Muscle of leg (tissue), 16 donors: ENCODE measurements at places on chromosomes 7 and 10. TPM values are rescaled to one million over a fixed set of nuclear protein-coding genes. Genes with fewer than 3 reads are reported as not detected.

DNA sequence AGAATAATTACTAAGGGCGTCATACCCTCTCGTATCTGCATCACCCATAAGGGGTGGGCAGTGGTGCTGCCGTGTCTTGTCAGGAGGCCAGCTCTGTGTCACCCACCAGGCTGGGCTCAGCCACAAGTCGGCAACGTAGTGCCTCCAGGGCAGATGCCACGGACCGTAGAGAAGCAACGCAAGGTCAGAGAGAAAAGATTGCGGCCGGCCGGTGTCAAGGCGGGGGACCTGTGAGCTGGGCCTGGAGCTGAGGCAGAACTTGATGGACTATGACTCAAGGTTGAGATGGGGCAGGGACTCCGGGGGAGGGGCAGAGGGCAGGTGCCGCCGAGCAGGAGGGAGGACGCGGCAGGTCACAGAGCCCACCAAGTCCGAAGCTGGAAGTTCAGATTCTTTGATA lies 29.5 kb downstream of the FOXK1 start:
- no peaks in the 10 kb centered on the region for H3K27me3 ChIP-seq
- no peak overlapping the region for H3K27ac ChIP-seq
- peaks cover 18% of the 10 kb centered on the region for H3K4me1 ChIP-seq
- no peak for DNase-seq
- H3K36me3 ChIP-seq, result peaks cover 13% of the 10 kb centered on the region
- no peak overlapping the region for H3K4me3 ChIP-seq

NOS3 gene
- 4.9 TPM for total RNA-seq

DNA sequence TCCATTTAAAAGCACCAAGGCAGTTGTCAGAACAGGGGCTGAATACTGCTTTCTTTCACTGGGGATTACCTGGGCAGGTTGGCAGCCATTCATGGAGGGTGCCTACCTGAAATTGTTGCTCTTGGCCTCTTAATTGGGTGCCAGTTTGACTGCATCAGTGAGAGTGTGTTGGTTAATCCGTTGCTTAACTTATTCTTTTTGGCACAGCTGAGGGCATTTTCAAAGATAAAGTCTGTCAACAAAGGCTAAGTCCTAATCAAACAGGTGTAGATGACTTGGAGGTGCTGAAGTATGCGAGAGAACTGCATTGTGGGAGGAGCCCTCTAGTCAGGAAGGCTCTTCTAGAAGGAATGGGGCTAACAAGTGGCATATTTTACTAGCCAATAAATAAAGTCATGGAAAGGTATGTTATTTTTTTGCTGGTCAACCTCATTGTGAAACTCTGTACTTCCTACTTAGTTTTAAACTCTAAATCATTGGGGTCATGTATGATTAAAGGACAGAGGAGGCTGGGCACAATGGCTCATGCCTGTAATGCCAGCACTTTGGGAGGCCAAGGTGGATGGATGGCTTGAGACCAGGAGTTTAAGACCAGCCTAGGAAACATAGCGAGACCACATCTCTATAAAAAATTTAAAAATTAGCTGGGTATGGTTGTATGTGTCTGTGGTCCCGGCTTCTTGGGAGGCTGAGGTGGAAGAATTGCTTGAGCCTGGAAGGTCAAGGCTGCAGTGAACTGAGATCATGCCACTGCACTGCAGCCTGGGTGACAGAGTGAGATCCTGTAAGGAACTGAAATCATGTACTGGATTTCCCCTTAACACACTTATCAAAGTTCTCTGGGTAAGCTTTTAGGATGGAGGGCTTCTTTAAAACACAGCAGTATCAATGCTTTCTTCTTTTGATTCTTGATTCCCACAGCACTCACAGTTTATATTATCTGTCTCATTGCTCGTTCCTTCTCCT lies 134.1 kb downstream of the LRMDA start:
- H3K27ac ChIP-seq, result no peak overlapping the region
- H3K27me3 ChIP-seq, result no peaks in the 10 kb centered on the region
- no peaks in the 10 kb centered on the region for H3K36me3 ChIP-seq
- no peak overlapping the region for H3K4me3 ChIP-seq

LRMDA gene
- total RNA-seq, result 7.9 TPM

GRCh38 chr7:101402081-101402779 lies 39.6 kb downstream of the COL26A1 start:
- no peak overlapping the region for H3K27ac ChIP-seq
- DNase-seq, result peak; percentile 11
- no peaks in the 10 kb centered on the region for H3K36me3 ChIP-seq
- no peak overlapping the region for H3K4me3 ChIP-seq

GRCh38 chr7:86600506-86601290 lies 43.0 kb upstream of the GRM3 start:
- no peak overlapping the region for H3K4me3 ChIP-seq
- H3K36me3 ChIP-seq, result no peaks in the 10 kb centered on the region
- no peaks in the 10 kb centered on the region for H3K27me3 ChIP-seq

DNA sequence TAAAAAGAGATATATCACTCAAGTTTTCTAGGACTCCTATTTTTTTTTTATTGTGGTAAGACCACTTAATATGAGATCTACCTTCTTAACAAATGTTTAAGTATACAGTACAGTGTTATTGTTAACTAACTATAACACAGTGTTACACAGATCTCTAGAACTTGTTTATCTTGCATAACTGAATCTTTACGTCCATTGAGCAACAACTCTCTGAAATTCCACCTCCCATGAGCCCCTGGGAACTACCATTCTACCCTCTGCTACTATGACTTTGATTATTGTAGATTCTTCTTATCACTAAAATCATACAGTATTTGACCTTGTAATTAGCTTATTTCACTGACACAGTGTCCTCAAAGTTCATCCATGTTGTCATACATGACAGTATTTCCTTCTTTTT lies 22.5 kb upstream of the REEP3 start:
- no peak for DNase-seq
- H3K27me3 ChIP-seq, result no peaks in the 10 kb centered on the region
- peaks cover 1% of the 10 kb centered on the region for H3K4me1 ChIP-seq
- H3K27ac ChIP-seq, result no peak overlapping the region
- H3K36me3 ChIP-seq, result peaks cover 2% of the 10 kb centered on the region
- no peak overlapping the region for H3K4me3 ChIP-seq

ZNF804B gene
- under 0.01 TPM for total RNA-seq

- no peak for DNase-seq
- no peak overlapping the region for H3K27ac ChIP-seq
- no peaks in the 10 kb centered on the region for H3K36me3 ChIP-seq
- H3K4me3 ChIP-seq, result no peak overlapping the region
- peaks cover 2% of the 10 kb centered on the region for H3K27me3 ChIP-seq
- no peaks in the 10 kb centered on the region for H3K4me1 ChIP-seq
Measured at GRCh38 chr7:36747280-36748016, 23.2 kb upstream of the AOAH start.

DNA sequence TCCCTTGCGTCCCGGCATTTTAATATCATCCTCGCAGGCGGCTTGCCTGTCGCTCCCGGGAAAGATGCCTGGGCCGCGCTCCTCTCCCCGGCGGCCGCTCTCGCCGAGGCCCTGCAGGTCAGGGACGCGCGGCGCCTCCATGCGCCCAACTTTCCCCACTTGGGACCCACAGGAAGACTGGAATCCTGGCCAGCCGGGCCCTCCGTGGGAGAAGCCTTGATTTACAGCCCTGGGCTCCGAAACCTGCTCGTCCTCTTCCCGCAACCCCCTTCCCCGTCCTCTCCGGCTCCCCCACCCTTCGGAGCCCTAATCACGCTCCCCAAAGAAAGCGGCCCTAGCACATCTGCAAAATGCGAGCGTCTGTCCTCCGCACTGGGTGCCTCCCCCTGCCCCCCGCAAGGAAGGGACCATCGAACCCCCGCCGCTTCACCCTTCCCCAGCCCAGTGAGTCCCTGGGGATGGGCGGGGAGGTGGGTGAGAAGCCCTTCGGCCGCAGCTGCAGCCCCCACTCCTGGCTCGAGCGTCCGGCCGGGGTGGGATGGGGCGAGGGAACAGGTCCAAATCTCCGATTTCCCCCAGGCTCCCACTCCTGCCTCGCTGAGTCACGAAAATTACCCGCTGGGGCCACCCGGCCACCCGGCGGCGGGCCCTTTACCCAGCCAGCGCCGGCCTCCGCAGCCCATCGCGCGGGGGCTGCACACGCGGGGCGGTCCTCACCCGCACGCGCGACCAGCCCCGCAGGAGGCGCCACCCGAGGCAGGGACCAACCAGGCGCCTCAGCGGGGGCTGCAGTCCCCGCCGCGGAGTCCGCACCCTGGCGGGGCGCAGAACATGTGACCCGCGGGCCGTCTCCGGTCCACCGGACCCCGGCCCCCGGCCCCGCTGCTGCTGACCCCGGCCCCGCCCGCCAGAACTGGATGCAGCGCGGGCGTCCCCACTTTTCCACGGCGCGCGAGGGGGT lies 695 bp downstream of the HSPA12A start:
- peak; percentile 32 for DNase-seq
- H3K27me3 ChIP-seq, result peaks cover 41% of the 10 kb centered on the region
- H3K27ac ChIP-seq, result no peak overlapping the region
- no peaks in the 10 kb centered on the region for H3K36me3 ChIP-seq

DNA sequence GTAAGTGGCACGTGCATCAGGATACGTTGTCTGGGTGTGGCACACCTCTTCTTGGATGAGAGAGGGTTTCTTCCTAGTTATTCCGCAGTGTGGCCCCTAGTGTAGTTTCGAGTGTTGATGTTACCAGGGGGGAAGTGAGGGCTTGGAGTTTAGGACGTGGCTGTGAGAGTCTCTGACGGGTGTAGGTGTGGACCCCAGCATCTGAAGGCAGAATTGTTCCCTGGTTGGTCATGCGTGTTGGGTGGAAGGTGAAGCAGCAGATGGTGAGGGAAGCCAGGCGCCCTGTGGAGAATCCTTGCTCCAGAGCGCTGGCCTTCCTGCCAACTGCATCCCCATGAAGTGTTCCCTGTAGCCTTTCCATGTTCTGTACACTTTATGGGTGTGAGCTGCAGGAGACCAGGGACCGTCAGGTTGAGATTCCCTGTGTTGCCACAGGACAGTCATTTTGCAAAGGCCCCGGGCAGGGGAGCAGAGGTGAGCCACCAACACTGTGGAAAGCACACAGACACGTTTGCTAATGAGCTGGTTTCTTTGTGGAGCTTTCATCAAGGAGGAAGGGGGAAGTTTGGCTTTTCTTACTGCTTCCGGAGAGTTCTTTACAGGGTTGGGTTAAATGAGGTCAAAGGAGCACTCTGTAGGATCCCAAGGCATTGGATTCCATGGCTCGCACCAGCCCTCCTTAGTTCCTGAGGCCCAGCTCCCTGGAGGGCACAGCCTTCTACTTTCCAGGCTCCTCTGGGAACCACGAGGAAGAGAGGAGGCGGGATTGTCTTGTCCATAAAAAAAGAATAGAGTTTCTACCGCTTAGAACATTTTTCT lies 32.0 kb downstream of the TSPAN14 start:
- H3K4me1 ChIP-seq, result peaks cover 30% of the 10 kb centered on the region
- H3K4me3 ChIP-seq, result no peak overlapping the region
- H3K27ac ChIP-seq, result no peak overlapping the region
- no peaks in the 10 kb centered on the region for H3K27me3 ChIP-seq
- H3K36me3 ChIP-seq, result peaks cover 27% of the 10 kb centered on the region
- no peak for DNase-seq

TWNK gene
- 5.9 TPM for total RNA-seq

- no peaks in the 10 kb centered on the region for H3K27me3 ChIP-seq
- no peaks in the 10 kb centered on the region for H3K36me3 ChIP-seq
- H3K27ac ChIP-seq, result no peak overlapping the region
- H3K4me1 ChIP-seq, result no peaks in the 10 kb centered on the region
- no peak overlapping the region for H3K4me3 ChIP-seq
Measured at GRCh38 chr10:80900661-80901060, 363.0 kb downstream of the SH2D4B start.

DNA sequence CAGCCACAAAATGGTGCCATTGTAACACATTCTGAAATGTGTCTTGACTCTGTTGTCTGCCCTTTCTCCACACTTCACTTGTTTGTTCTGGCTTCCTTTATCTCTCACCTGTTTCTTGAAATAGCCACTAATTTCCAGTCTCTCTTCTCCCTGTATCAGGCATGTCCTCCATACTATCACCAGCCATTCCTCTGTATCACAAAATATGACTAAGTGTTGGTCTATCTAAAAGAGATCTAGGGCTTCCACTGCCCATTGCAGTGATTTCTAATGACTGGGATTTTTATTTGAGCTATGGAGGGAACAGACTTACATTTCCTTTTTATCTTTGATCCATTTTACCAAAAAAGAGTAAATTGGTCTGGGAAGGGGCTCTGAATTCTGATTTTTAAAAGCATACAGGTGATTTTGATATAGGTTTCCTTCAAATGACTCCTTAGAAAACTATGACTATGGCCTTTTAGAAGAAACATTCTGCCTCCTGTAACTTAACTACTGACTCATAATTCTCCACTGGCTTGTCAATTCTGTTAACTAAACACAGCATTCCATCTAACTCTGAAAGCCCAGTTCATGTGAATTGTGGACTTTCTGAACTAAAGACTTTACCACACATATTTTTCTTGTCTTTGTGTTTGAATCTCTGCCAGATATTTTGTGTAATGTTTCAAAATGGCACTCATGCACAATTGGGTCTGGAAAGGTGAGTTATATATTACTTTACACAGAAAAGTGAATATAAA lies 1121.4 kb downstream of the XPNPEP1 start:
- H3K27me3 ChIP-seq, result no peaks in the 10 kb centered on the region
- no peak overlapping the region for H3K4me3 ChIP-seq
- H3K36me3 ChIP-seq, result no peaks in the 10 kb centered on the region
- H3K27ac ChIP-seq, result no peak overlapping the region

DNA sequence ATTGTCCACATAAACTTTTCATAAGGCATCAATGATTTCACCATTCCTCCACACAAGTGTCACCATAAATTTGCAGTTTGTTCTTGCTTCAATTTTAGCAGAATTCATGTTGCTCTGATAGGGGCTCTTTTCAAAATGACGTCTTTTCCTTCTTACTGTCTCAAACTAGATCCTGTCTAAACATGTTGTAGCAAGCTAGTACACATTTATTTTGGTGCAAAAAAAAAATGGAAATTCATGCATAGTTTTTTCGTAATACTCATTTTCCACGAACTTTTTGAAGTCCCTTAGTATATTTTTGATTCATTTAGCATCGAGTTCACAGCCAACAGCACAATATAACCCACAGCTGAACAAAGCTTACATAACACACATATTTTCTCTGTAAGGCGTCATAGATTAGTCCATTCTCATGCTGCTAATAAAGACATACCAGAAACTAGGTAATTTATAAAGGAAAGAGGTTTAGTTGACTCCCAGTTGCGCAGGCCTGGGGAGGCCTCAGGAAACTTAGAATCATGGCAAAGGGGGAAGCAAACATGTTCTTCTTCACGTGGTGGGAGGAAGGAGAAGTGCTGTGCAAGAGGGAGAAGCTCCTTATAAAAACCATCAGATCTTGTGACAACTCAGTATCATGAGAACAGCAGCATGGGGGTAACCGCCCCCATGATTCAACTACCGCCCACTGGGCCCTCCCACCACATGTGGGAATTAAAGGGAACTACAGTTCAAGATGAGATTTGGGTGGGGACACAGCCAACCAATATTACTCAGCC lies 301.5 kb downstream of the CCDC3 start:
- H3K36me3 ChIP-seq, result no peaks in the 10 kb centered on the region
- no peak for DNase-seq
- no peaks in the 10 kb centered on the region for H3K4me1 ChIP-seq
- H3K4me3 ChIP-seq, result no peak overlapping the region
- no peak overlapping the region for H3K27ac ChIP-seq

ARPC1A gene
- total RNA-seq, result 54.6 TPM

- H3K4me3 ChIP-seq, result no peak overlapping the region
- DNase-seq, result peak; percentile 11
- no peak overlapping the region for H3K27ac ChIP-seq
- H3K27me3 ChIP-seq, result no peaks in the 10 kb centered on the region
Measured at GRCh38 chr7:117385363-117386109, 41.8 kb downstream of the ASZ1 start.

DTX2 gene
- total RNA-seq, result 5.2 TPM

JMJD1C gene
- total RNA-seq, result 104 TPM
